ENCODE measurements at places on chromosomes 2 and 18.

- DNase-seq: no peak
- no peaks in the 10 kb centered on the region for H3K27me3 ChIP-seq
- H3K4me1 ChIP-seq: no peaks in the 10 kb centered on the region
- H3K4me3 ChIP-seq: no peak overlapping the region
Observed at GRCh38 chr18:58793361-58793760, 71.3 kb upstream of the ZNF532 start.

GRCh38 chr2:17124575-17125318 is 393.5 kb downstream of the RAD51AP2 start:
- H3K4me1 ChIP-seq: no peaks in the 10 kb centered on the region
- H3K36me3 ChIP-seq: no peaks in the 10 kb centered on the region
- H3K27ac ChIP-seq: no peak overlapping the region
- H3K4me3 ChIP-seq: no peak overlapping the region
- no peak for DNase-seq
- H3K27me3 ChIP-seq: no peaks in the 10 kb centered on the region

DNA sequence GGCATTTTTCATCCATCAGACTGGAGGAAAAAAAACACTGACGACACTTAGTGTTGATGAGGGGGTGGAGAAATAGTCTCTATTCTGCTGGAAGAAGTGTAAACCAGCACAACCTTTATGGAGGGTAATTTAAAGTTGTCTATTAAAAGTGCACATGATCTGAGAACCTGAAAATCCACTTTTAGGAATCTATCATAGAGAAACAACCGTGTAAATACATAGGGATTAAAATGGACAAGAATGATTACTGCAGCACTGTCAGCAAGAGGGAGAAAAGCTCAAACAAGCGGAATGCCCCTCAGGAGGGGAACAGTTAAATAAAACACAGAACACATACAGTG is 79.6 kb upstream of the MGAT4A start:
- H3K27me3 ChIP-seq: no peaks in the 10 kb centered on the region
- peaks cover 6% of the 10 kb centered on the region for H3K4me1 ChIP-seq
- DNase-seq: no peak
- no peak overlapping the region for H3K27ac ChIP-seq

DNA sequence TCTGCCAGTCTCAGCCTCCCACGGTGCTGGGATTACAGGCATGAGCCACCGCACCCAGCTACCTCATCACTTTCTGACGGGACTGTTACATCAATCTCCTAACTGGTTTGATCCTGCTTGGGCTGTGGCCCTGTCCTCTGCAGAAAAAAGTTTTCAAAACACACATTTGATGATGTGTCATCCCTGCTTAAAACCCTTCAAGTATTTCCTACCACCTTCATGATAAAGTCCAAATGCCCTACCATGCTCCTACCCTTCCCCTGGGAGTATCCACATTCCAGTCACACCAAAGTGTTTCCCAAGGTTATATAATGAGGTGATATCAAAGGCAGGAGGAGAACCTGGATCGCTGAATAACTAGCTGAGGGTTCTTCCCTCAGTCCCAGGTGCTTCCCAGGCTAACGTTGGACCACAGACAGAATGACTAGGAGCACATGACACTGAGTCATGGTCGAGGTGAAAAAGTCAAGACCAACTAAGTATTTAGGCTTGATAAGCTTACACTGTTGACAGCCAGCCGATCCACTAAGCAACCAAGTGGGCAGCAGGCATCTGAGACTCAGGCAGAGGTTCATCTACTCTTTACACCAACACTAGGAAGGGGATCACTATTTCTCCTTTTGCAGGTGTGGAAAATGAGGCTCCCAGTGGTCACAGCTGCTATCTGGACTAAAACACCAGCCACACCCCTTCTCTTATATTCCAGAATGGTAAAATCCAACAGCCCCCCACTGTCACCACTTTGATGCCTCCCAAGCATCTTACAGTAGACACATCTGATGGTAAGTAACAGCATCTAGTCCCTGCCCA is 31.8 kb downstream of the CYRIA start:
- no peaks in the 10 kb centered on the region for H3K4me1 ChIP-seq
- no peak overlapping the region for H3K4me3 ChIP-seq
- no peak overlapping the region for H3K27ac ChIP-seq

GRCh38 chr18:50099725-50100407 is 95.1 kb downstream of the MYO5B start:
- H3K4me3 ChIP-seq: no peak overlapping the region
- no peak overlapping the region for H3K27ac ChIP-seq
- H3K36me3 ChIP-seq: no peaks in the 10 kb centered on the region
- H3K27me3 ChIP-seq: no peaks in the 10 kb centered on the region
- no peaks in the 10 kb centered on the region for H3K4me1 ChIP-seq
- no peak for DNase-seq

- H3K27me3 ChIP-seq: no peaks in the 10 kb centered on the region
- H3K27ac ChIP-seq: no peak overlapping the region
- H3K36me3 ChIP-seq: no peaks in the 10 kb centered on the region
- peaks cover 22% of the 10 kb centered on the region for H3K4me1 ChIP-seq
Observed at GRCh38 chr2:70471129-70471528, 82.5 kb downstream of the TGFA start.

- peak overlapping the region; percentile 83 for H3K27ac ChIP-seq
- H3K36me3 ChIP-seq: no peaks in the 10 kb centered on the region
- peaks cover 18% of the 10 kb centered on the region for H3K4me1 ChIP-seq
- H3K27me3 ChIP-seq: no peaks in the 10 kb centered on the region
- peak overlapping the region; percentile 74 for H3K4me3 ChIP-seq
Observed at GRCh38 chr18:49814147-49814499, 790 bp upstream of the ACAA2 start.

DNA sequence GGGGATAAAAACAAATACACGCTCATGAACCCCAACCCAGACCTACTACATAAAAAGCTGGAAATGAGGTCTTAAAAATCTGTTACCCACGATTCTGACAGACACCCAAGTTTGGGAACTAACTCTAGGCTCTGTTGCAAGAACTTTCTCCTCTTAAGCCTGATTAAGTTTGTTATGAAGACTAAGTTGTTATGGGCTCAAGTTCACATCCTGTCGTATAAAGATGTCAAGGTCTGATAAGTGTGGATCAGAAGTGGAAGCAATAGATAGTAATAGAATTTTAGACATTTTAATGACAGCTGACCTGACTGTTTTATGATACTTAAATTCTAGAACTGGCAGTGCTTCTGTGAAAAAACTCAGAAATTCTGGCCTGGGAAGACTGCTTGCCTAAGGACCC is 43.2 kb downstream of the LPIN2 start:
- peaks cover 65% of the 10 kb centered on the region for H3K4me1 ChIP-seq
- H3K27me3 ChIP-seq: no peaks in the 10 kb centered on the region

GRCh38 chr18:35682281-35682867 is 100.8 kb downstream of the GALNT1 start:
- H3K4me1 ChIP-seq: no peaks in the 10 kb centered on the region
- H3K27ac ChIP-seq: no peak overlapping the region
- no peaks in the 10 kb centered on the region for H3K27me3 ChIP-seq
- no peak for DNase-seq

DNA sequence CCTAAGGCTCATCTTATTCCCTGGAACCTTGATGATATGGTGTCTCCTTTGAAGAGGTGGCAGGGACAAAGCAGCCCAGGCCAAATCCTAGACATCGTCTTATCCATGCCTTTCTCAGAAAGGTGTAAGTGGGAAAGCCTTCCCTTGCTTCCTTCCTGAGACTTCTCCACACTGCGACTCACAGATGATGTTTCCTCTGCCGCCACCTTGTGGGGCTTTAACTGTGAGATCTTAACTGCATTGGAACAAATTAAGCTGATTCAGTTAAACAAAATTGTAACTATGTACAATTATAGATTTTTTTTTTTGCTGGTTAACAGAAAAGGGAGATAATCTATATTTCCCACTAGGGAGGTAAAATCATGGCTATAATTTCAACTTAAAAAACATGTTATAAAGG is 10.0 kb upstream of the GCA start:
- no peaks in the 10 kb centered on the region for H3K36me3 ChIP-seq
- H3K4me1 ChIP-seq: no peaks in the 10 kb centered on the region
- DNase-seq: no peak
- H3K4me3 ChIP-seq: no peak overlapping the region
- H3K27ac ChIP-seq: no peak overlapping the region

DNA sequence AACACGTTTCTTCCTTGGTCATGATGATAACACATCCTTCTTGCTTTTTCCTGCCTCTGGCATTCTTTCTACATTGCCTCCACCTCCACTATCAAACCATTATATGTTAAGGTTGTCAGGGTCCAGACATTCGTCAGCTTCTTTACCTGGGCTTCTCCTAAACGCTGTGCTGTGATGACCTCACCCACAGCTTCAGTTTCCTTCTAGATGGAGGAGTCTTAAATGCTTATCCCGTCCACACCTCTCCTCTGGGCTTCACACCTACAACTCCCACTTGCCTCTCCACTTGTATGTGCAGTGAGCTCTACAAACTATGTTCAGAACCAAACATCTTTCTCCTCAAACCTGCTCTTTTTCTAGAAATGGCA is 666 bp upstream of the STAT1 start:
- peaks cover 42% of the 10 kb centered on the region for H3K4me1 ChIP-seq
- DNase-seq: no peak
- H3K4me3 ChIP-seq: peak overlapping the region; percentile 100
- H3K27ac ChIP-seq: peak overlapping the region; percentile 91
- peaks cover 7% of the 10 kb centered on the region for H3K36me3 ChIP-seq
- H3K27me3 ChIP-seq: no peaks in the 10 kb centered on the region

GRCh38 chr18:9684881-9685614 is 23.1 kb upstream of the RAB31 start:
- DNase-seq: no peak
- H3K27me3 ChIP-seq: no peaks in the 10 kb centered on the region
- H3K36me3 ChIP-seq: no peaks in the 10 kb centered on the region
- no peak overlapping the region for H3K4me3 ChIP-seq

GRCh38 chr2:194464964-194465638 is 1191.9 kb upstream of the SLC39A10 start:
- no peaks in the 10 kb centered on the region for H3K36me3 ChIP-seq
- H3K4me1 ChIP-seq: no peaks in the 10 kb centered on the region
- H3K27me3 ChIP-seq: no peaks in the 10 kb centered on the region
- H3K4me3 ChIP-seq: no peak overlapping the region
- H3K27ac ChIP-seq: no peak overlapping the region

- peaks cover 11% of the 10 kb centered on the region for H3K4me1 ChIP-seq
- H3K27me3 ChIP-seq: no peaks in the 10 kb centered on the region
Observed at GRCh38 chr2:25251422-25252273, 83.3 kb upstream of the POMC start.

GRCh38 chr2:121363632-121364420 is 78.8 kb upstream of the TFCP2L1 start:
- no peaks in the 10 kb centered on the region for H3K27me3 ChIP-seq
- H3K4me3 ChIP-seq: no peak overlapping the region
- H3K27ac ChIP-seq: no peak overlapping the region

GRCh38 chr18:5466256-5466655 is 77.5 kb downstream of the EPB41L3 start:
- H3K4me3 ChIP-seq: no peak overlapping the region
- no peak overlapping the region for H3K27ac ChIP-seq
- no peaks in the 10 kb centered on the region for H3K27me3 ChIP-seq
- DNase-seq: no peak
- no peaks in the 10 kb centered on the region for H3K36me3 ChIP-seq

GRCh38 chr2:53652131-53652530 is 115.5 kb upstream of the CHAC2 start:
- no peak overlapping the region for H3K27ac ChIP-seq
- no peaks in the 10 kb centered on the region for H3K27me3 ChIP-seq
- no peak overlapping the region for H3K4me3 ChIP-seq
- H3K4me1 ChIP-seq: no peaks in the 10 kb centered on the region

DNA sequence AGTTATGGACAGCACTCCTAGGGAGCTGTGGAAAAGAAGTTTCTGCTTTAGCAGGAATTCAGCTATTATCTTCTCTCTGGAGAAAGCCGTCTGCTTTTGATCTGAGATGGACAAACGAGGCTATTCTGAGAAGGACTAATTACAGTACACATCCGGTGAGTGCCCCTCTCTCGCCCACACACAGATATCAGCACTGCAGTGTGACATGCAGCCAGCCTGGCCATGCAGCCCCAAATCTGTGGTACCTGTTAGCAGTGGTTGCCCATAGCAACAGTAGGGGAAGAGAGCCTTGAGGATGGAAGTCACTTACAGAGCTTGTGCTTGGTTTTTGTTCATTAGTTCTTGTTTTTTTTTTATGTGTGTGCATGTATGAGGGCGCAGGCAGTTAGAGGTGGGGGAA is 73.9 kb upstream of the TRIB2 start:
- no peaks in the 10 kb centered on the region for H3K36me3 ChIP-seq
- no peak for DNase-seq
- H3K4me1 ChIP-seq: no peaks in the 10 kb centered on the region

- H3K4me3 ChIP-seq: no peak overlapping the region
- no peaks in the 10 kb centered on the region for H3K4me1 ChIP-seq
- H3K27me3 ChIP-seq: no peaks in the 10 kb centered on the region
- no peaks in the 10 kb centered on the region for H3K36me3 ChIP-seq
- DNase-seq: no peak
Observed at GRCh38 chr2:208208335-208209085, 18.7 kb upstream of the C2orf80 start.

- no peaks in the 10 kb centered on the region for H3K27me3 ChIP-seq
- H3K27ac ChIP-seq: no peak overlapping the region
- no peak overlapping the region for H3K4me3 ChIP-seq
- no peak for DNase-seq
Observed at GRCh38 chr2:70374616-70375015, 72.7 kb upstream of the FAM136A start.

- H3K27me3 ChIP-seq: no peaks in the 10 kb centered on the region
- H3K36me3 ChIP-seq: no peaks in the 10 kb centered on the region
Observed at GRCh38 chr2:156177654-156178053, 154.9 kb downstream of the NR4A2 start.

- DNase-seq: no peak
- no peak overlapping the region for H3K27ac ChIP-seq
Observed at GRCh38 chr18:23682472-23682871, 6.8 kb upstream of the LAMA3 start.
